ENCODE measurements at places on chromosomes 12 and 14.

DNA sequence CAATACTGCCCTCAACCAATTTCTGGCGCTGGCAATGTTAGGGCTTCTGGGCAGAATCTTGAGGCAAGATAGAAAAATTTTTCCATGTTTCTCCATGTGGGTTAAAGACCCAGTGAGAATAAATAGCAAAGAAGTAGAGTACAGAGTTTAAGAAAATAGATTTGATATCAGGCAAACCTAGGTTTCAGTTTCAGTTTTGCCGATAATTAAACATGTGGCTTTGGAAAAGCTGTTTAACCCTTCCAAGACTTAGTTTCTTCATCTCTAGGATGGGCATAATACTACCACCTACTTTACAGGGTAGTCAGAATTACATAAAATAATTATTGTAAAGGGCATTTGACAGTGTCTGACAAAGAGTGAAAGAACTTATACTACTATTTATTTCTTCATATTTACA lies 360.4 kb downstream of the PCNX1 start:
- DNase-seq, result peak; percentile 4

- no peak for DNase-seq
Measured at GRCh38 chr14:102666635-102667034, 74.2 kb downstream of the RCOR1 start.

DNA sequence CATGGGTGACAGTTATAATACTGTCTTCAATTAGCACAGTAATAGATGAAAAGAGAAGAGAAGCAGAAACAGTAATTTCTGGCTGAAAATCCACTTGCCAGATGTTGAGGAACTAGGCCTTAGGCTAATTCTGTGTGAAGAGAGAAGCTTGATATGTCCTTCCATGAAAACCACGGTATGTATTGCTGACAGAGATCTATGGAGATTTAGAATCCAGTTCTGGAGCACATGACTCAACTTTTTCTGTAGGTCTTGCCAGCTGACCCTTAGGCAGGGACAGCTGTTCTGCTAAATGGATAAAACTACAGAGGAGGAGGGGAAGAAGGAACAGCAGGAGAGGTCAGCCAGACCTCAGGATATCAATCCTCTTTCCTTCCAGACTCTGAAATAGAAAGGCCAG lies 211.5 kb downstream of the PRKD1 start:
- DNase-seq, result no peak

GRCh38 chr12:101654442-101654841 lies 43.0 kb upstream of the CHPT1 start:
- DNase-seq, result no peak
